Stimulated activated CD4-positive, alpha-beta T cell treated with anti-CD3 and anti-CD28 coated beads, Interleukin-2, amount 100 ng/mL, for 4 hours (primary cell): ENCODE measurements at places on chromosomes 2 and 18.

DNA sequence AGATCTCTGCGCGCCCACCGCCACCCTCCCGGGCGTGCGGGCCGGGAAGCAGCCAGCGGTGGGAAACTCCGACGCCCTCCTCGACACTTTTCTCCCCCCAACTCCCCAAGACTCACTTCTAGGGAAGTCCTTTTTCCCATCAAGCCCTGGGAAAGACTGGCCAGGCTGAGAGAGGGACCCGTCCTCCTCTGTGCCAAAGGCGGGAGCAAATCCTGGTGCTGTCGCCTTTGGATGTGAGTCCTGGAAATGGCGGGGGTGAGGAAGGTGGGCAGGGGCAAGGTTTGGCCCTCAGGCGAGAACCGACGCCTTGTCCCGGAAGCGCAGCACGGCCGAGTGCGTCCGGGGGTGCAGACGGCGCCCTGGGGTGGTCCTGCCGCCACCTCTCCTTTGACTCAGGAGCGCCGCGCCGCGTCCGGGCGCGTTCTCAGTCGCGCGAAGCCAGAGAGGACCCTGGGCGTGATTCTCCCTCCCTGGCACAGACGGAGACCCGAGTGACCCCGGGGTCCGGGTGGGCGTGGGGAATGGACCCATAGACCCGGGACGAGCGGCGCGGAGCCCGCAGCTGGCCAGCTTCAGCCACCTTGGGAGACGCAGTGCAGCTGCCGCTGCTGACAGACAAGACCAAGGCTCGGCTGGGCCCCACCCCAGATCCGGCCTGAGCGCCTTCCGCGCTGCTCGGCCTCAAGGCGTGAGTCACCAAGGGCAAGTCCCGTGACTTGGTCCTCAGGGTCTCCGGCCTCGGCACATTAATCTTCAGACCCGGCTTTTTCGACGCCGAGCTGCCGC lies 3.5 kb upstream of the LBX2 start:
- no peak for DNase-seq

- DNase-seq = no peak
Observed at GRCh38 chr2:68854476-68854875, 16.7 kb downstream of the BMP10 start.

- DNase-seq = no peak
Observed at GRCh38 chr2:226721541-226721940, 78.1 kb downstream of the IRS1 start.

DNA sequence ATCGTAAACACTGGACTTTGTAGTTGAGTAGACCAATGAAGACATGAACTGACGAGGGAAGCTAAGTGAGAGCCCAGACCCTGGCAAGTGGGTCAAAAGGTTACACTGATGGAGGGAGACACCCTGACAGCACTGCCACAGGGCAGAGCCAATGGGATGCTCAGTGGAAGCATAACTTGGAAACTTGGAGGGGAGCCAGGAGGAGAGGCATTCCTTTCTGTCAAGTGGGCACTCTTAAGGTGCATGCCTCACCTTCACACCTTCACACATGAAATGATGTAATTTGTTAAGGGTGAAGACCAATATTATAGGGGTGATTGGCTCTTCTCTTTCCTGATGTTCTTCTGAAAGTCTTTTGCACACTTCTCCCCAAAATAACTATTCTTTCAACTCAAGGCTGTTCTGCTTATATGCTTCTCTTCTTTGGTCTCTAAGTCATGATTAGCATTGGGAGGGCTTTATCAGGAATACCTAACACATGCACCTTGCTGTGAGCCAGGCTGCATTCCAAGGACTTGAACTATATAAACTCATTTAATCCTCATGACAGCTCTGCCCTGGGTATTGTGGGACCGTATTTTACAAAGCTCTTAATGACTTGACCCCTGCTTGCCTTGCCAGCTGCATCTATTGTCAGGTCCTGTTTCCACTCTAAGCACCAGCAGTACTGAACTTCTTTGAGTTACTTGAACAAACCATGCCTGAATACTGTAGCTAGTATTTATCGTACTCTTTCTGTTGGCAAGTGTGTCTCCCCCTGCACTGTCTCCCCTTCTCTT lies 19.0 kb downstream of the RPL37A start:
- DNase-seq = no peak

DNA sequence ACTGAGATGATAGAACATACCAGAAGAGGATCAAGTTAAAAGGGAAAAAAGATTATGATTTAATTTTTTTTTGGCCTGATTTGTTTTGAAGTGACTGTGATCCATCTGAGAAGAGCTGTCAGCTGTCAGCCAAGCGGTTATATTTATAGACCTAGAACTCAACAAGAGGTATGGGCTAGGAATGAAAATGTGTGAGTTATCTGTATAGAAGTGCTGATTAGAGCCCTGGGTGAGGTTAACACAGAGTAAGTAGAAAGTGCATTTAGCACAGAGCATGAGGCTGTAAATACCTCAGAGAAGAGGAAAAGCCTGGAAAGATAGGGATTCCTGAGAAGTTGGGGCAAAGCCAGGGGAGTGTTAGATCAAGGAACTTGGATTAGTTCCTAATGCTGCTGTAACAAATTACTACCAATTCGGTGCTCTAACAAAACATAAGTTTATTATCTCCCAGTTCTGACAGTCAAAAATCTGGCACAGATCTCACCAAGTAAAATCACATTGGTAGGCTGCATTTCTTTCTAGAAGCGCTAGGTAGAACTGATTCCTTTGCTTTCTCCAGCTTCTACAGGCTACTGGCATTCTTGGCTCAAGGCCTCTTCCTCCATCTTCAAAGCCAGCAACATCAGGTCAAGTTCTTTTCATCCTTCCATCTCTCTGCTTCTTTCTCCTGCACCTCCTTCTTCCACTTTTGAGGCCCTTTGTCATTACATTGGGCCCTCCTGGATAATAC lies 197.4 kb upstream of the SPHKAP start:
- no peak for DNase-seq

- no peak for DNase-seq
Observed at GRCh38 chr2:6771634-6772611, 93.8 kb downstream of the CMPK2 start.

GRCh38 chr2:9752441-9753275 lies 90.6 kb upstream of the TAF1B start:
- DNase-seq = peak; percentile 87

- DNase-seq = no peak
Observed at GRCh38 chr2:142973822-142974207, 96.4 kb downstream of the KYNU start.

DNA sequence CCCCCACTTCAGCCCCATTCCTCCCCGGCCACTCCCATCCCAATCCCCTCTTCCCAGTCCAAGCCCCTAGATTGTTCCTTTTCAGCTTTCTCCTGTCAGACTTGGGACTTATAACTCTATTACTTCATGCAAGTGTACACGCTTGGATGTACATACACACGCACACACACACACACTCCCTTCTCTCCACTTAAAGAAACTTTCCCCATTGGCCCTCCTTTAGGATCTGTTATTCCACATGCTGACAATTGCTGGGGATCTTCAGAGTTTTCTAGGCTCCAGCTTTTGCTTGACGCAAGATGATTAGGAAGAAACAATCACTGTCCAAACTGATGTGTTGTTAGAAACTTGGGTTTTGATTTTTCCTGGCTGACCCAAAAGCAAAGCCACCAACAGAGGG lies 75.4 kb downstream of the CDK15 start:
- DNase-seq = no peak

DNA sequence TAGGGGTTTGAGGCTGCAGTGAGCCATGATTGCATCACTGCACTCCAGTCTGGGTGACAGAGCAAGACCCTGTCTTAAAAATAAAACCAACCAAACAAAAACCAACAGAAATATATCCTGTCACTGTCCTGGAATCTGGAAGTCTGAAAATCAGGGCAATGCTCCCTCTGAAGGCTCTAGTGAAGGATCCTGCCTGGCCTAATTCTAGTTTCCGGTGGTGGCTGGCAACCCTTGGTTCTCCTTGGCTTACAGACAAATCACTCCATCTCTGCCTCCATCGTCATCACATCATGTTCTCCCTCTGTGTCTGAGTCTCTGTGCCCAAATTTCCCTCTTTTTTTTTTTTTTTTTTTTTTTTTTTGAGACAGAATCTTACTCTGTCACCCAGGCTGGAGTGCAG lies 15.9 kb upstream of the VPS4B start:
- DNase-seq = no peak

- DNase-seq = no peak
Observed at GRCh38 chr18:23636071-23636399, 26.7 kb downstream of the ANKRD29 start.

GRCh38 chr18:32910694-32911296 lies 138.0 kb upstream of the KLHL14 start:
- no peak for DNase-seq

DNA sequence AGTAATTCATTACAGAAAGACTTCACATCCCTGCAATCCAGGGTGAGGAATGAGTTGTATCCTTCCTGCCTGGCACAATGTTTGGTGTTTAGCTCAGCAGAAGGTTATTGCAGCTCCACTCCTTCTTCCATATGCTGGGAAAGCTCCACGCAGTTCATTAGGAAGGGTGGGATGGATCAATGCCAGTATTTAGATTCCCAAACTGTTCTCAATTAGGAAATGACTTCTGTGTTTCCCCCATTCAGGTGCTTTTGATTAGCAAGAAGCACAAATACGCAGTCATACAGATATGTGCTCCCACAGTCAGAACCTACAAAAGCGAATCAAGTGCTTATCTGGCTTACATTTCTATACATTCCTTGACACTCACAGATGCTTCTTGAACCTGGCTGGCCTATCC lies 340.6 kb downstream of the NYAP2 start:
- no peak for DNase-seq

DNA sequence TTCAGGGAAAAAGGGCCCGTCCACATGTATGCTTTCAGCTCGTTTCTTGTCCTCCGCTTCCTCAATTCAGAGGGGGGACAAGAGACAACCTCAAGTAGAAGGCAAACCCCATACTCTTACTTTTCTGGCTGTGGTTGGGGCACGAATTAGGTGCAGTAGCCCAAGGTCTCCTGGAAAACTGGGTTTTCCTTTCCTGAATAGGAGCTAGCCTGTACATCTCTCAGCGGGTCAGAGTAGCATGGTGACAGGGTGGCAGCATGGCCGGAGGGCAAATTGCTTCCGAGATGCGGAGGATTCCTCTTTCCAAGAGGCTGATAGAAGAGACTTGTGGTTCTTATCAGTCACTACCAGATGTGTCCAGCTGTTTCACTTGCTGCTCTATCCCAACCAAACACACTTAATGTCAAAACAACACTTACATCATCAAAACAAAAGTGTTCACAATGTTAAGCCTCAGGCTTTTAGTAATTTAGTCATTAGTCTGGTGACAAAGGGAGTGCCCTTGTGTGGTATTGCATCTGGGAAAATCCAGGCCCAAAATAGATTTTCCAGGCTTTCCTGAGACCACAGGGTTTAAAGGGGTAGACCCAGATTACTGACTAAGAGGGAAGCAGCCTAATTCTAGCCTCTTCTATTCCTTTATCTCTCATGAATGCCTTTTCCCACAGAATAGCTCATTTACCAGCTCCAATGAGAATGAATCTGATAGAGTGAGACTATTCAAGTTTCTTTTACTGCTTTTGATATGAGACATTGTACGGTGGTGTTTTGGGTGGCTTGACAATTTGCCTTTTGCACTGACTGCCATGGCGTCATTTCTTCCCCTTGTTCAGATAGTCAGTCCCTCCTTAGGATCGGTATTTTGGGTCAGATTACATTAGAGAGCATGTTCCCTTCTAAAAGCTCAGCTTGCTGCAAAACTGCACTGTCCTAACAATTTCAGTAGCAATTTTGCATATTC lies 162.0 kb downstream of the LTBP1 start:
- DNase-seq = no peak

- no peak for DNase-seq
Observed at GRCh38 chr18:23259701-23260681, 124.7 kb downstream of the CABLES1 start.
